ENCODE measurements at places on chromosomes 1 and 21. TPM values are rescaled to one million over a fixed set of nuclear protein-coding genes. Genes with fewer than 3 reads are reported as not detected.

- H3K27me3 ChIP-seq = no peaks in the 10 kb centered on the region
- no peak overlapping the region for H3K27ac ChIP-seq
- no peak overlapping the region for H3K4me3 ChIP-seq
- H3K4me1 ChIP-seq = no peaks in the 10 kb centered on the region
- no peak for DNase-seq
- H3K36me3 ChIP-seq = no peaks in the 10 kb centered on the region
Observed at GRCh38 chr21:28177124-28177523, 815.6 kb downstream of the LTN1 start.

GRCh38 chr1:244322181-244322580, 129.5 kb downstream of the ADSS2 start:
- H3K4me1 ChIP-seq = peaks cover 3% of the 10 kb centered on the region
- H3K36me3 ChIP-seq = no peaks in the 10 kb centered on the region
- H3K27ac ChIP-seq = peak overlapping the region; percentile 74
- no peaks in the 10 kb centered on the region for H3K27me3 ChIP-seq

DNA sequence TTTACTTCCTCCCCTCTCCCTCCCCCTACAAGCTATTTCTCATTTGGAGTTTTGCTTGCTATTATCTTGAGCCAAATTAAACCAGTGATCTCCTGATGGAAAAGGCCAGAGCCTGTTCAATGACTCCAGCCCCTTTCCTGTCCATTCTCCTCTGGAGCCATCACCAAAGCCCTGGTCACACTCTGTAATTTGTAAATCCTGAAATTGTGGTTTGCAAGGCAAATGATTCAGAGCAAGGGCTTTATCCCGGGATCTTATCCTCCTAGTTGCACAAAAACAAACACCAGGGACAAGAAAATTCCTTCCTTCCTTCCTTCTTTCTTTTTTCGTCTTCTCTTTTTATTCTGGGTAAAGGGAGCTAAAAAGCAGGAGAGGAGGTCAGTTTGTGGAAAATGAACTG, 366.1 kb upstream of the ST6GALNAC5 start:
- no peaks in the 10 kb centered on the region for H3K4me1 ChIP-seq
- no peaks in the 10 kb centered on the region for H3K27me3 ChIP-seq
- DNase-seq = no peak

GRCh38 chr1:14136881-14137280, 436.9 kb downstream of the PRDM2 start:
- no peaks in the 10 kb centered on the region for H3K27me3 ChIP-seq
- no peak overlapping the region for H3K4me3 ChIP-seq
- no peak overlapping the region for H3K27ac ChIP-seq
- H3K36me3 ChIP-seq = no peaks in the 10 kb centered on the region
- peaks cover 14% of the 10 kb centered on the region for H3K4me1 ChIP-seq

DNA sequence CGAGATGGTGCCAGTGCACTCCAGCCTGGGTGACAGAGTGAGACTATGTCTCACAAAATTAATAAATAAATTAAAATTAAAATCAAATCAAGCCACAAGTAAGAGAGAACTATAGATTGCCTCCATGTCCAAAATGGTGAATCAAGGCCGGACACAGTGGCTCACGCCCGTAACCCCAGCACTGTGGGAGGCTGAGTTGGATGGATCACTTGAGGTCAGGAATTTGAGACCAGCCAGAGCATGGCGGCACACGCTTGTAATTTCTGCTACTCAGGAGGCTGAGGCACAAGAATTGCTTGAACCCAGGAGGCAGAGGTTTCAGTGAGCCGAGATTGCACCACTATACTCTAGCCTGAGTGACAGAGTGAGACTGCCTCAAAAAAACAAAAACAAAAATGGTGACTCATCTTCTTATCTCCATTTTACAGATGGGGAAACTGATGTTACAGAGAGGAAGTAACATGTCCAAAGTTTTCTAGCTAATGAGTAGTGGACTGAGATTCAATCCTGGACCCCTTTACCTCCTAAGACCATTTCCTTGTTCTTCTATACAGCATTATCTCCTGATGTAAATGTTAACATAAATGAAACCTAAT, 99.0 kb upstream of the HNRNPU start:
- H3K4me3 ChIP-seq = no peak overlapping the region
- H3K4me1 ChIP-seq = peaks cover 6% of the 10 kb centered on the region
- no peaks in the 10 kb centered on the region for H3K27me3 ChIP-seq
- H3K36me3 ChIP-seq = no peaks in the 10 kb centered on the region
- peak overlapping the region; percentile 84 for H3K27ac ChIP-seq
- DNase-seq = no peak

DNA sequence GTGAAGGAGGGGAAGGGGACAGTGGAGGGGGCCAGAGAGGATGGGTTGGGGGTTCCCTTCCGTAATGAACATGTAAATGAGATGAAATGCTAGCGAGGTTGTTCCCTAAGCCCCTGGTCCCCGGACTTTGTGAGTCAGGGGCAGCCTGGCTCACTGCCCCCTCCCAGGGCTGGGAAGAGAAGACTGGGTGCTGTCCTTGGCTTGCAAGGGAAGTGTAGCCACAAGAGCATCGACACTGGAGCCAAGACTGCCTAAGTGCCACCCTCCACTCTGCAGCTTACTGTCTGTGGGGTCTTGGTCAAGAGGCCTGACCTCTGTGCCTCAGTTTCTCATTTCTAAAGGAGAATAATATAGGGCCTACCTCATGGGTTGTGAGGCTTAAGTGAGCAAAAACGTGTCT, 483 bp downstream of the PEAR1 start:
- no peaks in the 10 kb centered on the region for H3K36me3 ChIP-seq
- peaks cover 27% of the 10 kb centered on the region for H3K4me1 ChIP-seq
- H3K4me3 ChIP-seq = peak overlapping the region; percentile 54
- no peaks in the 10 kb centered on the region for H3K27me3 ChIP-seq
- DNase-seq = no peak

- no peak for DNase-seq
- H3K36me3 ChIP-seq = no peaks in the 10 kb centered on the region
- H3K4me1 ChIP-seq = no peaks in the 10 kb centered on the region
- no peaks in the 10 kb centered on the region for H3K27me3 ChIP-seq
Observed at GRCh38 chr1:228887960-228888359, 152.7 kb downstream of the RHOU start.

DNA sequence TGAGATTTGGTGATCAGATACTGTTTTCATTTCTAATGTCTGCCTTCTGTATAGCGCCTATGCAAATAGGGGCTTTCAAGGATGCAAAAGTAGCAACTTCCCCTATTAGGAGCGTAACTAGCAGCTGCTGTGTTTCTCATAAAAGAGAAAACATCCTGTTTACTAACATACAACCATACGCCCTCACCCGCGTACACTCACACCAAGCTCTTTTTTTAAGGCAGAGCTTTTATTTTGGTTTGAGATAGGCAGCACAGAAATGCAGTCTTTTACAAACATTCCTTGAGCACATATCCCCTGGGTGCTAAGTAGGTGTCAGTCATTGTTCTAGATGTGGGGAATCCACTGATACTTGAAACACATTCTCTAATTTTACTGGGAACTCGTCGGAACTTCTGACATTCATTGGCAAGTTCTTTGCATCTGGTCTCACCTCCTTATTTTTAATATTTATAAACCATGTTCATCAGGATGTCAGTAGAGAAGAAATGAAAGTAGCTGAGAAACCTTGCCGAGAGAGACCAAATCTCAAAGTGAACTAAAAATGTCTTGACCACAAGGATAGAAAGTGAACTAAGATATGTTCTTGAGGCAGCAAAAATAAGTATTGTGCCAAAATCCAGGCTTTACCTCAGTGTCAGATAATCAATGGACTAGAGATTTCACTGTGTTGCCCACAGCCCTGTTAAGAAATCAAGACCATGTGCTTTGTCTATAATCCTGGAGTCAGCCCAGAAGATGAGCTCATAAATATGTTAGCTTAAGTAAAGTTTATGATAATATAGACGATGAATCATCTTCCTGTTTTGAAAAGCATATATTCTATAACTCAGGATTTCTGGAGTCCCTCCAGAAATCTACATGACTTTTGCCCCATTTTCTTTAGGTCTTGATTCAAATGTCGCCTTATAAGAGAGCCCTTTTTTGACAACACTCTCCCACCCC, 350.9 kb downstream of the ST6GALNAC3 start:
- no peaks in the 10 kb centered on the region for H3K27me3 ChIP-seq
- no peak for DNase-seq
- H3K36me3 ChIP-seq = no peaks in the 10 kb centered on the region
- H3K27ac ChIP-seq = peak overlapping the region; percentile 57
- H3K4me1 ChIP-seq = peaks cover 26% of the 10 kb centered on the region
- peak overlapping the region; percentile 26 for H3K4me3 ChIP-seq

- H3K27me3 ChIP-seq = no peaks in the 10 kb centered on the region
- H3K4me3 ChIP-seq = no peak overlapping the region
- H3K27ac ChIP-seq = no peak overlapping the region
- no peaks in the 10 kb centered on the region for H3K4me1 ChIP-seq
- peaks cover 74% of the 10 kb centered on the region for H3K36me3 ChIP-seq
- no peak for DNase-seq
Observed at GRCh38 chr1:236741753-236742152, 53.3 kb upstream of the MTR start.

- H3K36me3 ChIP-seq = no peaks in the 10 kb centered on the region
- no peak overlapping the region for H3K4me3 ChIP-seq
- no peaks in the 10 kb centered on the region for H3K4me1 ChIP-seq
Observed at GRCh38 chr1:94698759-94699502, 121.2 kb upstream of the SLC44A3 start.

CELA3B gene
- not detected for total RNA-seq

- no peak for DNase-seq
- peaks cover 6% of the 10 kb centered on the region for H3K4me1 ChIP-seq
- H3K27ac ChIP-seq = no peak overlapping the region
- H3K4me3 ChIP-seq = no peak overlapping the region
Observed at GRCh38 chr1:223231011-223231572, 88.0 kb upstream of the TLR5 start.

NR1I3 gene
- 0.21 TPM for total RNA-seq

GRCh38 chr1:29050166-29050565, 73.5 kb downstream of the TMEM200B start:
- no peak overlapping the region for H3K4me3 ChIP-seq
- H3K27me3 ChIP-seq = no peaks in the 10 kb centered on the region
- DNase-seq = no peak
- H3K4me1 ChIP-seq = peaks cover 30% of the 10 kb centered on the region

STUM gene
- 3.0 TPM for total RNA-seq

RGS2 gene
- 11.9 TPM for total RNA-seq

PKN2 gene
- 7.3 TPM for total RNA-seq

DNA sequence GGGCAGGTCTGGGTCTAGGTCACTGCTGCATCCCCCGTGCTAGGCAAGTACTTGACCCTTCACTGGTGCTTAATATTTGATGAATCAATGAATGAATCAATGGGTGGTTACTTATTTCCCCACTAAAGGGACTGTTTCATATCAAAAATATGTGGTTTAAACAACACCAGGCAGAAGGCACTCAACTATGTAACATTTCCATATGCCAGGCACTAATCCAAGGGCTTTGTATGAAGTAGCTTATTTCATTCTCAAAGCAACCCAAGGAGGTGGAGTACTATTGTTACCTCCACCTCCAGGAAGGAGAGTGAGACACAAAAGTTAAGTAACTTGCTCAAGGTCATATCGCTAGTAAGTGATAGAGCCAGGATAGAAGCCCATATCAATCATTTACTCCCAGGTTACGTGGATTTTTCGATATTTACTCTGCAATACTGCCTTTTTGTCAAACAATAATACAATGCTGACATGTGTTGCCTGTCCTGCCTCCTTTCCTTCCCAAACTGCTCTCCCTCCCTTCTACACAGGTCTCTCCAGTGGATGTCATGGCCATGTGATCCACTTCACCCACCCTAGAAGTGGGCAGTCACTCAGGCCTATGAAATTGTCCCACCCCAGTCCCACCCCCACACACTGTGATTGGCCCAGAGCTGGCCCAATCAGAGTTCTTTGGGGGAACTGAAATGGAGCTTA, 142.8 kb downstream of the ETS2 start:
- no peak for DNase-seq
- H3K4me1 ChIP-seq = no peaks in the 10 kb centered on the region
- no peak overlapping the region for H3K27ac ChIP-seq

DNA sequence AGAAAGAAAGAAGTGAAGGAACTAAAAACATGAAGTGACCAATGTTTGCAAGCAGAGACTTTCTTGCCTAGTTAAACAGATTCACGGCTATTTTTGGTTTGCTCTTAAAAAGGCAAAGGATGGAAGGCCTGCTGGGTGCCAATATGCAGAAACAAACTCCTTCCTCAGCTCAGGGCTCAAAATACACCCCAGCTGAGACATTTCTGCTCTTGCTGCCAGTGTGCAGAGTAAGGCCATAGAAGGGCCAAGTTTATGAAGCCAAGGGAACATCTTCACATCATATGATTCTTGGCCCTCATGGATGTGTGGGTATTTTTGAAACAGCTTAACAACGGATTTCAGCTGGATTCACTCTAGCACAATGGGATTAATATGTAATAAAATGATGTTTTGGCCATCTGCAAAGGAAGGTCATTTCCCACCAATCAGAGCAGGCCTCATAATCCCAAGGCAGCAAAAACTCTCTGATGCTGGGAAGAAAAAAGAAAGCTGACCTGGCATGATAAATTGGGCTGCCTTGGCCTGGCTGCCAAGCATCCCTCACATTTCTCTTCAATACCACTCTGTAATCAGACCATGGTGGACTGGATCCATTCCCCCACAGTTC, 70.7 kb downstream of the CAPZB start:
- peaks cover 21% of the 10 kb centered on the region for H3K4me1 ChIP-seq
- DNase-seq = no peak
- peak overlapping the region; percentile 34 for H3K4me3 ChIP-seq

PRELP gene
- 142 TPM for total RNA-seq

DNA sequence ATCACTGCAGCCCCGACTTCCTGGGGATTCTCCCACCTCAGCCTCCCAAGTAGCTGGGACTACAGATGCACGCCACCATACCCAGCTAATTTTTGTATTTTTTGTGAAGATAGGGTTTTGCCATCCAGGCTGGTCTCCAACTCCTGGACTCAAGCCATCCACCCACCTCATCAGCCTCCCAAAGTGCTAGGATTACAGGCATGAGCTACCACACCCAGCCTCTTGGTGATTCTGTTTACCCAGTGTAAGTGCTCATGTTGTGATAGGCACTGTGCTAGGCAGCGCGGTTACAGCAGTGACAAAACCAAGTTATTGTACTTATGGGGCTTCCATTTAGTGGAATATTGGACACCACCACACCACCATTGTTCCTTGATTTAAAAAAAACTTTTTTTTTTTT, 9.7 kb upstream of the STX12 start:
- peaks cover 30% of the 10 kb centered on the region for H3K36me3 ChIP-seq
- H3K4me1 ChIP-seq = no peaks in the 10 kb centered on the region

DNA sequence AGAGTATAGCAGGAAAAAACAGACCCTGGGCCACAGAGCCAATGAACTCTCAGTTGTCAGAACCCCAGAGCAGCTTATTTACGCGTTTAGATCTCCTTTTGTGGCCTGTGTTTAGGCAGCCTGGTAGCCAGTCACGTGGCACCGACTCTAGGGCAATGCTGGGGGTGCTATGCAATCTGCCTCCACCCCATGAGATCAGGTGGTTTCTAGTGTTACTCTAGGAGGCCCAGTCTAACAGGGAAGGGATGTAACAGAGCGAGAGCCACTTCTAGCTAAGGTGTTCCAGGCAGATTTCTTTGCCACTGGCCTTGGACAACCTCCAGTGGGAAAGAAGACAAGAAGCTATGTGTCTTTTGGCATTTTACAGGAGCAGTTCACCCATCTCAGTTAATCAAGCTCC, 12.0 kb upstream of the A3GALT2 start:
- H3K36me3 ChIP-seq = peaks cover 57% of the 10 kb centered on the region
- H3K4me3 ChIP-seq = no peak overlapping the region
- peak; percentile 55 for DNase-seq

Data from ascending aorta (tissue), 2 donors.